ENCODE measurements at places on chromosomes 2 and 18.

DNA sequence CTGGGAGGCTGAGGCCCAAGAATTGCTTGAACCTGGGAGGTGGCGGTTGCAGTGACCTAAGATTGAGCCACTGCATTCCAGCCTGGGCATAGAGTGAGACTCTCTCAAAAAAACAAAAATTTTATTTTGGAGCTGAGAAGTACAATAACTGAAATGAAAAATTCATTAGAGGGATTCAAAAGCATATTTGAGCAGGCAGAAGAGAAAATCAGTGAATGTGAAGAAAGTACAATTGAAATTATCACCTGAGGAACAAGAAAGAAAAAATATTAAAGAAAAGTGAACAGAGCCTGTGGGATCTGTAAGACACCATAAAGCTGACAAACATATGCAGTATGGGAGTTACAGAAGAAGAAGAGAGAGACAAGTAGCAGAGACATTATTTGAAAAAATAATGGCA lies 137.1 kb downstream of the RAB3GAP1 start:
- DNase-seq, result no peak

- no peak for DNase-seq
Observed at GRCh38 chr2:215548714-215549113, 112.8 kb upstream of the FN1 start.

- no peak for DNase-seq
Observed at GRCh38 chr2:128735296-128735960, 416.8 kb upstream of the HS6ST1 start.

- no peak for DNase-seq
Observed at GRCh38 chr2:53631313-53632125, 136.1 kb upstream of the CHAC2 start.

- DNase-seq, result no peak
Observed at GRCh38 chr2:75162897-75163296, 36.4 kb downstream of the TACR1 start.

DNA sequence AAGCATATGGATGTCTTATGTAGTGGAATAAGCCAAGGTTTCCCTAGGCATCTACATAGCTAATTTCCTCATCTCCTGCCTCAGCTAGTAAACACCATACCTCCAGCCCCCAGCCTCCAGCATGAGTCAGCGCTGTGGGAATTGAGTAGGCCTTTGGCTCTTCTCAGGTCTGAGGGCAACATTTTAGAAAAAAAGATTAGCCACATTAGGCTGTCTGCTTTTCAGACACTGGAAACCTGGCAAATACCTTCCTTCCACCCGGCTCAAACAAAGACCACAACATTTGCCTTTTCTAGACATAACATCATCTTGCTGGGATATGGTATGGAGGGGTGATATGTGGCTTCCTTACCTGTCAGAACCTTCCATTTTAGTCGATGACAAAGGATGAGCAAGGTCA lies 6.1 kb upstream of the CCDC195 start:
- DNase-seq, result no peak

GRCh38 chr18:48075707-48076093 lies 145.2 kb upstream of the SMAD2 start:
- DNase-seq, result no peak

DNA sequence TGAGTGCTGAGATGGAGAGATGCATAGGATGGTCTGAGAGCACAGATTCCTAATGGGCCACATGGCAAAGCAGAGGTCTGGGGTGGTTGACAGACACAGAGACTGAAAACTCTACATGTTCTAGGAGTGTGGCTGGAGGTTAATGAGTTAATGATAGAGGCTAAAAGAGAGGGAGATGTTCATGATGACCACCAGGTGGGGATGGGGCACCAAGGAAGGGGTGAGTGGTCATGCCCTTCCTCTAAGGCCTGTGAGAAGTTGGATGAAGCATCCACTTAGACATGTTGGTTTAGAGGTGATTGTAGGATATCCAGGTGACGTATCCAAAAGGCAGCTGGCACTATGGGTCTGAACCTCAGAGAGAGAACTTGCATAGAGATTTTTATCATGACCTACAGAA lies 102.1 kb downstream of the LRP2 start:
- DNase-seq, result no peak

DNA sequence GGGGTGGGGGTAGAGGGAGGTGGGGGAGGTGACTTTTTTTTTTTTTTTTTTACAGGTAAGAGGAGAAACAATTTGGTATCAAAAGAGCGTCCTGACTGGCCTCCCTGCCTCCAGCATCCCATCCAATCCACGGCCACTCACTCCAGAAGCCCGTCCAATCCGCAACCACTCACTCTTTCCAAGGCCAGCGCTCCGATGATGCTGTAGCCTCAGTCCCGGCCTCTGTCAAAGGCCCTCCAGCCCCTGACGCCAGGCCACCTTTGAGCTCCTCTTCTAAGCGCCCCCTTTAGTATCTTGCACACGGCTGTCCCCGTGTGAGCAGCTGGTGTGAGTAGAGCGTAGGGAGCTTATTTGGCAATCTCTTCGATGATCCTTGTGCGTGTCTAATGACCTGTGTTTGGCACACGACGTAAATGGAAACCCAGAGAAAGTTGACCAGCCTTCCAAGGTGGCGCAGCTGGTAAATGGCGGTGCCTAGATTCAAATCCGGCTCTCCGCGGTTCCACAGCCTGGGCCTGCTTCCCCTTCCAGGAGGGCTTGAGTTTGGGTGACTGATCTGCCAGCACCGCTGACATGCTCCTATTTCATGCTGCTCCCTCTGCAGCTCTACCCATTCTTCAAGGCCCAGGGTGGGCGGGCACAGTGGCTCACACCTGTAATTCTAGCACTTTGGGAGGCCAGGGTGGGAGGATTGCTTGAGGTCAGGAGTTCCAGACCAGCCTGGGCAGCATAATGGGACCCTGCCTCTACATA lies 23.8 kb upstream of the PXDN start:
- DNase-seq, result no peak

DNA sequence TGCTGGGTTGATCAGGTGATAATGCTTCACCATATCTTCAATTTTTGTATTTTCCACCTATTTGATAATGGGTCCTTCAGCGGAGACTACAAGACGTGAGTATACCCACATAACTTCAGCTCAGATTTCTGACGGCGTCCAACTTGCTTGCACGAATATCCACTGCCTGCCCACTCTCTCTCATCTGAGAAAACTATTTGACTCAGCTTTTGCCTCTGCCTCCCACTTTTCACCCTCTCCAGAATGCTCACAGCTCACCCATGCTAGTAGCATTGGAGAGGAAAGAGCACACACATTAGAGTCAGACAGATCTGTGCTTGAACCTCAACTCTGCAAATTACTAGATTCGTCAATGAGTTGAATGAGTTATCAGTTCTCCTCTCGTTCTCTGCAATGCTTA lies 166.8 kb downstream of the BCL2 start:
- DNase-seq, result no peak

DNA sequence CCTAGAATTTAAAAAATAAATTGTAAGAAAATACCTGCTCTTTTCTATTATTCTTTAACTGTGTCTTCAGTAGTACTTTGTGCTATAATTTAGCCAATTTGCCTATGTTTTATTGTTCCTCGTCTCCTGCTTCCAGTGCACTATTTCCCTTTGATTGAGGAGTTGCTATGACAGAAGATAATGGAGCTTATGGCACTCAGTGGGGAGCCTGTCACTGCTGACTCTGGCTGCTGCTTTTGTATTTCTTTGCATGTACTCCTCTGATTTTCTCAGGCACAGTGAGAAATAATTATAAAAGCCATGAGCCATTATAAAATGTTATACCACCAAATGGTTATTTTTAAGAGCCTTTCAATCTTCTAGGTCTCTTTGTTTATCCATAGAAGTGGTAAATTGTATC lies 1310.8 kb upstream of the SLC39A10 start:
- DNase-seq, result no peak

GRCh38 chr18:12031846-12032245 lies 50.5 kb downstream of the IMPA2 start:
- no peak for DNase-seq

GRCh38 chr18:21315741-21316197 lies 73.7 kb downstream of the GREB1L start:
- DNase-seq, result no peak

DNA sequence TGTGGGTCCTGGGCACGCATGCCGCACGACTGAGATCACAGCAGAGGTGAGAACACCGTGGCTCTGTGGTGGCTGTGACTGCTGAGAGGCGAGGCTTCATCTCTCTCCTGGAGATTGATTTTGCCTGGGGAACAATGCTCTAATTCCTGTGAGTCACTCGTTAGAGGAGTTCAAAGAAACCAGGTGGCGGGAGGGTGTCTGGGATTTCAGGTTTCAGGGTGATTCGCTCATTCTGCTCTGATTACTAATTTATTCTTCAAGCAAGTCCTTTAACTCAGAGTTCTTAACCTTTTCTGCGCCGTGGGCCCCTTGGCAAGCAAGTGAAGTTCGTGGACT lies 56.3 kb downstream of the GLI2 start:
- no peak for DNase-seq

GRCh38 chr2:96142217-96143113 lies 2.8 kb downstream of the DUSP2 start:
- DNase-seq, result no peak

GRCh38 chr2:171522788-171523087 lies 464 bp downstream of the CYBRD1 start:
- DNase-seq, result no peak

DNA sequence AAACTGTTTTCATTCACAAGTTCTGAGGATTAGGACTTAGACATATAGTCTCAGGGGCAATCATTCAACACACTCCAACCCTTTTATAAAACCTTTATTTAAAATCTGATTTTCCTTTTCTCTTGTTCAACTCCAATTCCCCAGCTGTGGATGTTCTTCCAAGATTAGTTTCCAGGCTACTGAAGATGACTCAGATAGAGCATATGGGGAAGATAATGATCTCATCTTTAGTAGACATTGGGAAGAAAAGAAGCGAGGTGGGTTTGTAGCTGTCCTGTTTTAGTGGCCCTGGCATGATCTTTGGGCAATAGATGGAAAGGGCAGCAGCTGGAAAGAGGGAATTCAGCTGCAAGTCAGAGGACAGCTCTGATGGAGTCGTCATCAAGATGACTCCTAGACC lies 247.7 kb upstream of the CCDC68 start:
- DNase-seq, result no peak

DNA sequence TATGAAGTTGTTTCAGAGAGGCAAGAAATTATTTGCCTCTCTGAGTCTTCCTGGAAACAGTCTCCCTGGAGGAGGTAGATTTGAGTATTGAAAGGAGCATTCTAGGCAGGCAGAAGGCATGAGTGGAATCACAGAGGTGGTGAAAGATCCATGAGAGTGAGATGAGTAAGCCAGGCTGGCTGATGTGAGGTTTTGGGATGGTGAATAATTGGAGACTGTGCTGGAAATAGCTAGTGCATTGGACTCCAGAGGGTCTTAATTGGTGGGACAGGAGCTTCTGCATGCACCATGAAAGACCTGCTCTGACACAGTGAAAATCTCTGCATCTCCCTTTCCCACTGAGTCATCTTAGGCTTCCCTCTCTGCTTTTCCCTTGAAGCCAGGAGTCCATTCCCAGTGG lies 46.3 kb downstream of the CDC42EP3 start:
- no peak for DNase-seq

GRCh38 chr18:57440331-57441070 lies 5.3 kb downstream of the ONECUT2 start:
- DNase-seq, result no peak

DNA sequence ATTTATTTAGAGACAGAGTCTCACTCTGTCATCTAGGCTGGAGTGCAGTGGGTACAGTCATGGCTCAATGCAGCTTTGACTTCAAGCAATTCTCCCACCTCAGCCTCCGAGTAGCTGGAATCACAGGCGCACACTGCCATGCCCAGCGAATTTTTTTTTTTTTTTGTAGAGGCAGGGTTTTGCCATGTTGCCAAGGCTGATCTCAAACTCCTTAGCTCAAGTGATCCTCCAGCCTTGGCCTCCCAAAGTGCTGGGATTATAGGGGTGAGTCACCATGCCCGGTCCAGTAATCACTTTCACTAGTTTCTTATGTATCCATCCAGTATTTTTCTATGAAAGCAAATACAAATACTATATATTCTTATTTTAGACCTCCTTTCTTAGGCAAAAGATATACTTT lies 24.0 kb downstream of the PRKAG3 start:
- no peak for DNase-seq

- DNase-seq, result no peak
Observed at GRCh38 chr2:186348200-186348599, 137.9 kb upstream of the ZC3H15 start.

- no peak for DNase-seq
Observed at GRCh38 chr2:32264422-32265105, at the start of gene NLRC4. NLRC4 (minus strand) TSS chr2:32264886; CDS start chr2:32256775, 8,111 bp downstream.

DNA sequence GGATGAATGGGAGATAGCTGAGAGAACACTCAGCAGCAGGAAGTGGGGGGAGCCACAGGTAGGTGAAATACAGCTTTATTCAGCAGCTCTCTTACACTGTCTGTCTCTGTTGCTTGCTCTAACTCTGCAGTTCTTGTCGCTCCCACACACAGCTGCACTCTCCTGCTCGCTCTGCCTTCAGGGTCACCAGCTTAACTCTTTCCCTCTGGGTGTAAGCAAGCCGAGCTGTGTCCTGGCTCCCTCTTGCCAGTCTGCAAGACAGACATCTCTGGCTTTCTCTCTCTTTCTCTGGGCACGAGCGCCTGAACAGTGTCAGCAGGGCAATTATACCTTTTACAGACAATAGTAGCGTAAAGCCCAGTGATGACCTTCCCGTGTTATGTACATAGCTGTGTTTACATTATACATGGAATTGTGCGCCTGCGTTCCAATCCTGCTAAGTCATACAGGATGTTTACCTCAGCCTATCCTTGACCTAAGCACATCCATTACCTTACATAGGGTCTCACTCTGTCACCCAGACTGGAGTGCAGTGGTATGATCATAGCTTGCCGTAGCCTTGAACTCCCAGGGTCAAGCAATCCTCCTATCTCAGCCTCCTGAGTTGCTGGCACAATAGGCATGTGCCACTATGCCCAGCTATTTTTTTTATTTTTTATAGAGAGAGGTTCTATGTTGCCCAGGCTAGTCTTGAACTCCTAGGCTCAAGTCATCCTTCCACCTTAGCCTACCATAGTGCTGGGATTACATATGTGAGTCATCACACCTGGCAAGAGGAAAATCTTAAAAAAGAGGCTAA lies 57.8 kb upstream of the CHN1 start:
- DNase-seq, result no peak
